ENCODE measurements at places on chromosomes 5 and 9.

GRCh38 chr9:97889941-97890887, 32.1 kb downstream of the TRMO start:
- DNase-seq = peak; percentile 37

GRCh38 chr5:61339764-61340163, 7.7 kb downstream of the ZSWIM6 start:
- DNase-seq = no peak

- no peak for DNase-seq
Measured at GRCh38 chr5:160181965-160182622, 47.2 kb upstream of the FABP6 start.

DNA sequence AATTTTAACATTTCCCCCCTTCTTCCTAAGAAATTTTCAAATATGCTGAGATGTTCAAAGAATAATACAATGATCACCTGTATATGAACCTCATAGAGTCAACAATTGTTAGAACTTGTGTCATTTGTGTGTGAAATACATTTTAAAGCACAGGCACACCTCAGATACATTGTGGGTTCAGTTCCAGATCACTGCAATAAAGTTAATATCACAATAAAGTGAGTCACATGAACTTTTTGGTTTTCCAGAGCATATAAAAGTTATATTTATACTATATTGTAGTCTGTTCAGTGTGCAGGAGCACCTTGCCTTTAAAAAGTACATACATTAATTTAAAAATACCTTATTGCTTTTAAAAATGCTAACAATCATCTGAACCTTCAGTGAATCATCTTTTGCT, 50.0 kb downstream of the MCCC2 start:
- no peak for DNase-seq

GRCh38 chr5:78758169-78758839, 109.7 kb upstream of the LHFPL2 start:
- DNase-seq = no peak

DNA sequence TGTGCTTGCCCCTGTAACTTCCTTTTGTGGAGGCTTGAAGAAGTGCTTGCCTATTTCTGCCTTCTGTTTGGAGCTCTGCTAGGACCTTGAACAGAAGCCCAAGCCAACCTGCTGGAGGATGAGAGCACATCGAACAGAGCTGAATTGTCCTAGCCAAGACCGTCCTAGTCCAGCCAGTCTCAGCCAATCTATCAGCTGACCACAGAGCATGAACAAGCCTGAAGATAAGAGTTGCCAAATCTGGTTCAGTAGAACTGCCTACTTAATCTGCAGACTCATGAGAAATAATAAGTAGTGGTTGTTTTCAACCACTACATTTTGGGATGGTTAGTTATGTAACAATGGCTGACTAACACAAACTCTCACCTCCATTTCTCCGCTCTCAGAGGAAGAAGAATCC, 4.4 kb upstream of the SNX2 start:
- DNase-seq = no peak

- DNase-seq = no peak
Measured at GRCh38 chr5:132779961-132780360, 2.9 kb upstream of the SEPTIN8 start.
